ENCODE measurements at places on chromosomes 7 and 10.

DNA sequence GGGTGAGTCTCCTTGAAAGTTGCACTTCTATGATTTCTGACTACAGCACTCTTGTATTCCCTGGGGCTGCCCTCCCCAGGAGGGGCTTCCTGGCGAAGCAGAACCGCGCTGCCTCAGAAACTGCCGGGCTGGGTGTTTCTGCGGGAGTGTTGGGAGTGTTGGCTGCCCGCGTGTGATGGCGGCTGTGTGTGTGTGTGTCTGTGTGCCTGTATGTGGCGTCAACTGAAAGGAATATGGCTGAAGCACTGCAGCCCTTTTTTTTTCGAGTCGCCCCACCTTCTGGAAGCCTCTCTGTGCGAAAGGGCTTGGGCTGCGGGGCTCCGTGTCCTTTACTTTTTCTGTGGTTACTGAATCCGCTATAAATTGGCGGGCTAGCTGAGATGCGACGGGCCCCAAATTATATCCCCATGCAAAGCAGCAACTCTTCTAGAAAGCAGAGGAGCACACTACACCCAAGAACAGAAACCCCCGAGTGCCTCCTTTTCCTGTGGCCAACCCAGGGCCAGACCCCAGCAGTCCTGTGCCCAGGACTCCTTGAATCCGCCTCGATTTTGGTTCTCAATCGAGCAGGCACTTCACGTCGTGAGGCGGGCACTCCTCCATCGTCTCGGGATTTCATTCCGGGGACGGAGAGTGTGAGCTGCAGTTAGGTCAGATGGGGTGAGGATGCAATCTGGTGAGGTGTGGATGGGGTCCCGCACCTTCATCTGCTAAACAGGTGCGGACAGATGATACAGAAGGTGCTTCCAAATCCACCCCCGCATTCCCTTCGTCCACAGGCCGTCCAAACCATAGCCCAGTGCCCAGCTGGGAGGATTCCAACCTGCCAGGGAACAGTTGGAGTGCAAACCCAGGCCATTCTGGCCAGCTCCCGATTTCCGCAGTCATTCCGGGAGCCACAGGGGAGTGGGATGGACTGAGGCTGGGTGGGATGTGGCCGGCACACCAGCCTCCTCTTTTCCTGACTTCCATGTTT lies 22.5 kb upstream of the ZNF273 start:
- DNase-seq: no peak

DNA sequence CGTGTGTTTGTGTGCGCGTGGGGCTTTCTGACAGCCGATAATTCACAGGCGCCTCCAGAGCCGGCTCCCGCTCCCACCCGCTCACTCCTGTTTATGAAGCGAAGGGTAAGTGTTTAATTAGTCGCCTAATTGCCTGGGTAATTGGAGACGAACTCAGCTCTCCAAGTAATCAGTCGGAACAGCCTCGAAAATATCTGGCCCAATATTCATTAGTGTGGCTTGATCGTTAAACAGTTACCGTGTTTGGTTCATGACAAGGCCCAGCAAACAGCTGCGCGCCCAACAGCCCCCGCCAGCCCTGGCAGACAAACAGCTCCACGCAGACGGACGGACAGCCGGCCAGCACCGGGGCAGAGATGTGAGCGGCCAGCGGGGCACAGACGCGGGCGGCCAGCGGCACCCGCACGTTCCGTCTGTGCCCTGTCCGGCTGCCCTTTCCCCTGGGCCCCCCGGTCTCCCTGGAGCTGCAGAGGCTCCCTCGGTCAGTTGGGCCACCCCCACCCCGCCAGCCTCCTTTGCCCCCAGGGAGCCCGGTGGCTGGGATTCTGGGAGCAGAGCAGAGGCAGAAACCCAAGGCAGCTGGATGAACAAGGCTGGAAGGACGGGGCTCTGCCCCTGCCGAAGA lies 98.2 kb downstream of the UNCX start:
- DNase-seq: no peak

GRCh38 chr7:26199301-26200037 lies 1.1 kb downstream of the HNRNPA2B1 start:
- peak; percentile 53 for DNase-seq

DNA sequence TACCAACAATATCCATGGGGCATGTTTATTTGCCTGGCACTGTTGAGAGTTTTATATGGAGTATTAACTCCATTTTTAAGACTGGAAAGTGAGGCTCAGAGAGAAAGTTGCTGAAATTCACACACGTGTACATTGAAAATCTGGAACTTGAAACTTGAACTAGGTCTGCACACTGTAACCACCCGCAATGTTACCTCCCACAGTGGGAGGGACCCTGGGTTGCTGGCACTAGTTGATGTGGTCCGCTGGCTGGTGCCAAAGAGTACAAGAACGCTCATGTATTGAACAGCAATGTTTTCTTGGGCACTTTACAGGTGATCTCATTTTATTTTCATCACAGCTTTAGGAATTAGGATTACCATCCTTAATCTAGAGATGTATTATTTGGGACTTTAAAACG lies 253.2 kb downstream of the INHBA start:
- DNase-seq: no peak

DNA sequence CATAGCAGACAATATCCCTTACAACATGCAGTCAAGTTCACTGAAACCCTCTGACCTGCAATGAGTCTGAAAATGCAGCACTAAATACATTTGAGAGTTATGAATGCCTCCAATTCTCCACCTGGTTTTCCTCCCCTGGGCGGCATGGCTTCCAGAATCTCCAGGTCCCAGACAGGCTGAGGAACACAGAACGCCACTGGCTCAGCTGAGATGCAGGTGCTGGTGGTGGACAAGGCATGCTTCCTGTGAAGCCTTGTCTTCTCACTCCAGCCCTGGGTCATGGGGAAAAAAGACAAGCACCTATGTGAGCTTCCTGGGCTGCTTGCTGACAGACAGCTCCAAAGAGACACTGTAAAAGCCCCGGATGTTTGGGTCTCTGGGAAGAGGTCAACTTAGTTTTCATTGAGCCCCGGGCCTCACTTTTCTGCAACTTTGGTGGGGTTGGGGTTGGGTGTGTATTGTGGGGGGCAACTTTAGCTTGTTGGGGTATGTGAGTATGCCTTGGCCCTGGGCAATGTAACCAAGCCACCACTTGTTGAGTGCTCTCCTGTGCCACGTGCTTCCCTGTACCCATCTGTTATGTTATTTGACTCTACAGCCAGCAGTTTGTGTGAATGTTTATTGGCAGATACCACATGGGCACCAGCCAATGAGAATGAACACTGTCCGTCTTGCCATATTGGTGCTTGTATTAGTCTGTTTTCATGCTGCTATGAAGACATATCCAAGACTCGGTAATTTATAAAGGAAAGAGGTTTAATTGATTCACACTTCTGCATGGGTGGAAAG lies 127.8 kb downstream of the EMX2 start:
- DNase-seq: no peak

DNA sequence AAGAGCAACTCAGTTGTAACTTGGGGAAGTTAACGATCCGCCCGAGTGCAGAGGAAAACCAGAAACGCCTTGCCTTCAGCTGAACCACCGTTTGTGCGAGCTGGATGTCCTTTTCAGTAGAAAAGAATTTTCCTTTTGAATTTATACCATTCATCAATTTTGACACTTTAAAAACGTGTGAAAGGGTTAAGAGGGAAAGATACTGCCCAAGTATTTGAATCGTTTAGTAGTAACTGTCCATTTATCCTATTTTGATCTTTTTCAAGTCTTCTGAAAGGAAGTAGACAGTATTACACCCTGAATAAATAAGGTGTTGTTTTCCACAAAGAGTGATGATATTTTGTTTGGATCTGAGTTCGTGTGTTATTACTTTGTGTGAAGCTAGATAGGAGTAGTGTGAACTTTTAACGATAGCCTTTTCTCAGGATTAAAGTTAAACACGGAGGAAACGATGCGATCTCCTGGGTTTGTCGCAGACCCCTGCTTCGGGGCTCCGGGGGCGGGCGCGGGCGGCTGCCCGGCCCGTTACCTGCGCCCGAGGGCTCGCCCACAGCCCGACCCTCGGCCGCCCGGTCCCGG lies 830 bp upstream of the BMI1 start:
- DNase-seq: no peak

DNA sequence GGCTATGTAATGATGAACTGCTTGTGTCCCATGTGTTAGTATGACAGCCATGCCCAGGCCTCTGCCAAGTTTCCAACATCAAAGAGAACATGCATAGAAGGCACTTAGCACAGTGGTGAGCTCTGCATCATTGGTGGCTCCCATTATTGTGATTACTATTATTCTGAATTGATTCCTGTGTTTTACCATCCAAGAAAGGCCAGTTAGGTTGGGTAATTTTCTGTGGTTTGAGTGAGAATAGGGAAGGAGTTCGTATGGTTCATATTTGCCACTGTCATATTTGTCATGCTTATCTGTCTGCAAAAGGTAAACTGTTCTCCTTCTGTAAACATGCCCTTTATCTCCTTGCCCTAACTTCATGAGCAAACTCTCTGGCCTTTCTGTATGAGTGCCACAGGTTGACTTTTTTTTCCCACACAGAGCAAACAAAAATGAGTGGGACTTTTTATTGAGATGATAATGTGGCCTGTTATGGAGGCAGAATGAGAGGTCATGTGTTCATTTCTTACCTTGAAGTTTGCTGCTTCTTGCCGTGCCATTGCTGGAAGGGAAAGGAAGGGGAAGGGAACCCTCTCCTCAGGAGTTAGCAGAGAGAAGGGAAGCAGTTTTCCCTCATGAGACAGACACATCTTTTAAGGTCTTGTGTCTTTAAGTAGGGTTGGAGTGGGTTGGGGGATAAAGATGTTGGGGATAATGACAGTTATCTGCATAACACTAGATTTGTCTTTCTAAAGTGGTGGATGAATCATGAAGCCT lies 301.9 kb downstream of the LRMDA start:
- no peak for DNase-seq

GRCh38 chr7:134473861-134474291 lies 15.0 kb upstream of the AKR1B1 start:
- DNase-seq: peak; percentile 36

GRCh38 chr10:72234560-72235095 lies 18.6 kb upstream of the ASCC1 start:
- no peak for DNase-seq

DNA sequence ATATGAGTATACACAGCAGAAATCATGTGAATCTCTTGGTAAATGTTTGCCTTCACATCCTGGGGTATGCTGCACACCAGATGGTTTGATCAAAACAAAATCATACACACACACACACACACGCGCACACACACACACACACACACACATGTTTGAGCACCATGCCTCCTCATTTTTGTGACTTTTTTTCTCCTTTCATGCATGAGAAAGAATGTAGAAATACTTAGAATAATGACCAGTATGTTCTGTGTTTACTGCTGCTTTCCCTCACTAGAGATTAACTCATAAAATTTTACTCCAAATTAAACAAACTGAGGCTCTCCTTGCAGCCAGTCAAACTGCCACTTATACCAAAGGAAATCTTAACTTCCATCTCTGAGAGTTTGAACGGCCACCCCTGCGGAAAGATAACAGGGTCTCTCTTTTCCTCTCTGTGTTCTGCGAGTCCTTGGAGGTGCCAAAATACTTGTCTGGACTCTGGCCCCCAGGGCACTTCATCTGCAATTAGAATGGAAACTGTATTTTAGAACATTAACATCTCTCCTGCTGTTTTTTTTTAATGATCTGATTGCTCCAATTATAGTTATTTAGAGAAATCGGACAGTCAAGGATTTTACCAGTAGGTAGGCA lies 320.8 kb upstream of the NFE2L3 start:
- DNase-seq: no peak

- DNase-seq: no peak
Measured at GRCh38 chr10:3692387-3692999, 92.5 kb downstream of the KLF6 start.

DNA sequence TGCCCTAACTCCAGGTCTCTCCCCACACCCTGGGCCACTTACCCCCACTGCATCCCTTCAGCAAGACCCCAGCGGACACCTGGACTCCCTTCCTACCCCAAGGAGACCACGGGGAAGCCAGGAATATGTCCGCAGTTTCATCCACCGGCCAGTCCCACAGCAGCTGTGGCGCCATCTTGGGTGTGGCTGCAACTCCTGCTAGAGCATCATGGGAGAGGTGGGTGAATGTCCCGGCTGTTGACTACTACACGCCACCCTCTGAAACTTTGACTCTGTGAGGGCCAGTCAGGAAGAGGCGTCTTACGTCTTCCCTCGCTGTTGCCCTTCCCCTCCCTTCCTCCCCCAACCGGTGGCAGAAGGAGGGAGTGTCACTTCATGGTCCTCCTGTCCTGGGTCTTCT lies 238.3 kb upstream of the RNF32 start:
- no peak for DNase-seq

DNA sequence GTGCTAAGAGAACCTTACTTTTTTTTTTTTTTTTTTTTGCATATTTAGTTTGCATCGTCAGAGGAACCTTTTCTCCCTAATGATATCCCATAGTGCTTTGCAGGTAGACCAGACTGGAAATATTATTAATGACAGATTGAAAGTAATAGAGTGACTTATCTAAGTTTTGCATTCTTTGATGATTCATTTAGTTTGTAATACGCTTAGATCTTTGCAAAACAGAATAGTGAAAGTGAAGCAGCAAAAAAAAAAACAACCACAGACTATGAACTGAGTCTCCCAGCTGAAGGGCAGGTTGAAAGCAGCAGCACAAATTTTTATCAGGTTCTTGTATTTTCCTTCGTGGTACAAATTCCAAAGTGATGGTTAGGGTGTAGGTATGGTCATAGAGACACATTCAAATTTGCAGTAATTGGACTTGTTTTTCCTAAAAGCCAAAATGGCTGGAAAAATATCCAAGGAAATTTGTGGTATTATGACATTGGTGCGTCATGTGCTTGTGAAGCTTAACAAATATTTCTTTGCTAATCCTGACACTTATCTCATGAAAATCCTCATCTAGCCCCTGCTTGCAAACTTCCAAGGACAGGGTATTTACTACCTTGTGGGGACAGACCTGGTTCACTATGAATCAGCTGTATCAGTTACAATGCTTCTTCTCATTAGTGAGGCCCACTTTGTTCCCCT lies 81.8 kb upstream of the CREB5 start:
- no peak for DNase-seq
